Activated CD4-positive, alpha-beta T cell treated with anti-CD3 and anti-CD28 coated beads, Interleukin-2, amount 50 U/mL, for 24 hours (primary cell): ENCODE measurements at places on chromosomes 4 and X.

DNA sequence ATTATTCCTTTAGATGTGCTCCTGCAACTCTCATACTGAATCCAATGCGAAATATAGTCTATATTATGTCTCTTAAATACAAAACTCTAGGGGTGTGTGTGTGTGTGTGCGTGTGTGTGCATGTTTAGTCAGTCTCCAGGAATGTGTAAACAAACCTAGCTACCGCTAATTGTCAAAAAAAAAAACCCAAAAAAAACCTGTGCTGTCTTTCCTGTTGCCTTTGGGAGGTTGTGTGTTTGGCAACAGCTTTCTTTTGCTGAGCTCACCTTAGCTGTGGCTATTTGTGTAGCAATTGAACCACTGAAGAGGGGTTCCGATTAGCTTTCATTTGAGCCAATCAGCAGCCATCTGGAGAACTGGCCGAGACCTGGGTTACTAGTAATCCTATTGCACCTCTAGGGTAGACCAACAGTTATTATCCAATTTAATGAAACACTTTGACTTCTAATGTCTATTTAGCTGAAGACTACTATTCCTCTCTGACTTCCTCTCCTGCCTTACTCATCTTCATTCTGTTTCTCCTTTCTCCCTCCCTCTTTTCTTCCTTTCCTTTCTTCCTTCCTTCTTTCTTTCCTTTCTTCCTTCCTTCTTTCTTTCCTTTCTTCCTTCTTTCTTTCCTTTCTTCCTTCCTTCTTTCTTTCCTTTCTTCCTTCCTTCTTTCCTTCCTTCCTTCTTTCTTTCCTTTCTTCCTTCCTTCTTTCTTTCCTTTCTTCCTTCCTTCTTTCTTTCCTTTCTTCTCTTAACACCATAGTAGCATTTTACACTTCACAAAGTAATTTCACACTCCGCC is 471.1 kb downstream of the GBA3 start:
- no peak for DNase-seq

- no peak for DNase-seq
These were observed 8.0 kb downstream of the NUDT6 start for GRCh38 chr4:122914292-122914904.

GRCh38 chr4:61763682-61764081 is 563.6 kb downstream of the ADGRL3 start:
- no peak for DNase-seq

- DNase-seq: no peak
These were observed 14.7 kb upstream of the CBR4 start for GRCh38 chr4:169024762-169025161.

DNA sequence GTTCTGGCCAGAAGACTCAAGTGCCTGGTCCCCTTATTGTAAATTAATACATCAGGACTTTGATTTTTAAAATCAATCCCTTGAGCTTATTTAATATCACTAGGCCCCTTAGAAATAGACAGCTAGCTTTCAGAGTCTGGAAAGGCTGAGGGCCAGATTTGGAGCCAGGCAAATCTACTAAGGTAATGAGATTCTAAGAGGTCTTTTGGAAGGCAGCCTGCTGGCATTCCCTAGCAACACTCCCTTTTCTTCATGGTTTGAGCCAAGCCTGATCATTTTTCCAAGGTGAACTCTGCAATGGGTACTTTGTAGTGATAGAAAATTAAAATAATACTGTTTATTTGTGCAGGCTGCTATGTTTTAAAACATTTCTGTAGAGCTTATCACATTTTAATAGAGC is 378.5 kb downstream of the FAT4 start:
- no peak for DNase-seq

- no peak for DNase-seq
These were observed 18.9 kb downstream of the BBS7 start for GRCh38 chr4:121851354-121851753.

- no peak for DNase-seq
These were observed 94.0 kb upstream of the DDIT4L start for GRCh38 chr4:100284129-100284880.

GRCh38 chr4:176340871-176341685 is 21.3 kb downstream of the SPCS3 start:
- DNase-seq: no peak

GRCh38 chr4:163702736-163703135 is 208.2 kb downstream of the TMA16 start:
- no peak for DNase-seq

GRCh38 chrX:24838629-24839028 is 144.9 kb downstream of the POLA1 start:
- no peak for DNase-seq

GRCh38 chr4:121938282-121939092 is 13.4 kb downstream of the TRPC3 start:
- no peak for DNase-seq

GRCh38 chr4:11514003-11514402 is 85.3 kb upstream of the HS3ST1 start:
- DNase-seq: no peak

DNA sequence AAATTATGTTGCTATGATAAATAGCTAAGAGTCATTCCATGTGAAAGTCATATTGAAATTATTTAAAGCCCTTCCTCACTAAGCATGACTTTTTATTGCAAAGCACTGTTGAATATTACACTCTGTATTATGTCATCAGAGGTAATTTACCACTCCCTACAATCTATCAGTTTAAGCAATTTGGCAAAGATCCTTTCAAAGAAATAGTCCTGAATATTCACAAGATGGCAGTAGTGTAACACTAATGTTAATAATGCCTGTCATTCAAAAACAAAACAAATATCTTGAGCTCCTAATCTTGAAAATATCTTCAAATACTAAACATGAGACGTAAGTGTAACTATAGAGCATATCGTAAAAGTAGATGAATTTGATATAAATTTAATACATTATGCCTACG is 208.6 kb upstream of the TECRL start:
- no peak for DNase-seq

- no peak for DNase-seq
These were observed 20.4 kb upstream of the NPY2R start for GRCh38 chr4:155187989-155188388.

DNA sequence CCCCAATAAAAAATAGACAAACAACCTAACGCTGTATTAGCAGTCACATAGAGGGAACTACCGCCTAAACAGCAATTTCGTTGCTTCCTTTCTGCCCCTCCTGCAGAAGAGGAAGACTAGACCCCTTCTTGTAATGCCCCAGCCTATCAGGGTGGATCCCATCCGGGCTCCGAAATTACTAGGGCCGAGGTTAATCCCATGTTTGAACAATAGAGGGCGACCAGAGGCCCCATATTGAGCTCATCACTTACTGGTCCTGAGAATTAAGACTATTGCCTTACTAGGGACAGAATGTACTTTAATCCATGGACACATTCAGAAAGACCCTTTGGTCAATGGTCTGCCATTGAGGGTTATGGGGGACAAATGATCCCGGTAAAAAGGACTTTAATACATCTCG is 11.8 kb upstream of the ZNF630 start:
- DNase-seq: peak; percentile 24

DNA sequence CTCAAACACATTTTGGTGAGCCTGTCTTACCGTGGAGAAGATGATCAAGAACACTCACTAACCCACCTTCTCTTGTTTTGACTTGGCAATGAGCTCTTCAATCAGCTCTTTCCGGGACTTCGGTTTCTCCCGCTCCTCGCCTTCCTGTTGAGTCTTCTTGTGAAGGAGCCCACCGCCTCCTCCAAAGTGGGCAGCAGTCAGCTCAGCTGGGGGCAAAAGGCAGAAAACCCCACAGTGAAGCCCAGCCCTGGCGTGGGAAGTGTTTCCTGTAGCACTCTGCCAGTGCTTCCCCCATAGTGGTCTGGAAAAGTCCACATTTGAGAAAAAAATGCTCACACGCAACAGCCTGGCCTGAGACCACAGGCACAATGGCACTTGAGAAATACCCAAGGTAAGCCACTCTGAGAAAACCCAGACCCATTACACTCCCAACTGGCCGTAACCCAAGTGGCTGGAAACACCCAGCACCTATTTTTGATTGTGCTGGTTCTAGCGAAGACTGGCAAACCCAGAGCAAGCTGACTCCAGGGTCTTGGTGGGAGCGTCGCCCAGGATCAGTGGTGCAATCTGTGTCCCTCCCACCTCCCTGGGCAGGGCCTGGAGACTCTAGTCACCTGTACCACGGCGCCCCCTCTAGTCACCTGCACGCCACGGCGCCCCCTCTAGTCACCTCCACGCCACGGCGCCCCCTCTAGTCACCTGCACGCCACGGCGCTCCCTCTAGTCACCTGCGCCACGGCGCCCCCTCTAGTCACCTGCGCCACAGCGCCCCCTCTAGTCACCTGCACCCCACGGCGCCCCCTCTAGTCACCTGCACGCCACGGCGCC is 8.6 kb downstream of the NOP14 start:
- peak; percentile 61 for DNase-seq

- DNase-seq: no peak
These were observed 106.8 kb upstream of the MAMLD1 start for GRCh38 chrX:150256297-150256650.

DNA sequence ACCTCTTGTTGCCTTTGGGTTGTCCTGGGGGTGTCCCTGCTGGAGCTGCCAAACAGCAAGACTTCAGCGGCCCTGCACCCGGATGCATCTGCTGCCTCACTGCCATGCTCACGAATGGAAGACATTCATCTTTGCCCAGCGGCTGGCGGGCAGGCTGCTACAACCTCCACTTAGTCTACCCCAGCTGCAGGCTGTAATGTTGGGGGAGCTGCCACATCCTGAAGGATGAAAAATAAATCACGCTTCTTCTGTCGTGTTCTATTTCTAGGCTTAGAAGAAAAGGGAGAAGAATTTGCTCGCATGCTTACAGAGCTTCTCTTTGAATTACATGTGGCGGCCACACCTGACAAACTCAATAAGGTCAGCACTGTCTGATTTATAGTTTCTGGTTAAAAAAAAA is 61.4 kb downstream of the FAM114A1 start:
- no peak for DNase-seq

DNA sequence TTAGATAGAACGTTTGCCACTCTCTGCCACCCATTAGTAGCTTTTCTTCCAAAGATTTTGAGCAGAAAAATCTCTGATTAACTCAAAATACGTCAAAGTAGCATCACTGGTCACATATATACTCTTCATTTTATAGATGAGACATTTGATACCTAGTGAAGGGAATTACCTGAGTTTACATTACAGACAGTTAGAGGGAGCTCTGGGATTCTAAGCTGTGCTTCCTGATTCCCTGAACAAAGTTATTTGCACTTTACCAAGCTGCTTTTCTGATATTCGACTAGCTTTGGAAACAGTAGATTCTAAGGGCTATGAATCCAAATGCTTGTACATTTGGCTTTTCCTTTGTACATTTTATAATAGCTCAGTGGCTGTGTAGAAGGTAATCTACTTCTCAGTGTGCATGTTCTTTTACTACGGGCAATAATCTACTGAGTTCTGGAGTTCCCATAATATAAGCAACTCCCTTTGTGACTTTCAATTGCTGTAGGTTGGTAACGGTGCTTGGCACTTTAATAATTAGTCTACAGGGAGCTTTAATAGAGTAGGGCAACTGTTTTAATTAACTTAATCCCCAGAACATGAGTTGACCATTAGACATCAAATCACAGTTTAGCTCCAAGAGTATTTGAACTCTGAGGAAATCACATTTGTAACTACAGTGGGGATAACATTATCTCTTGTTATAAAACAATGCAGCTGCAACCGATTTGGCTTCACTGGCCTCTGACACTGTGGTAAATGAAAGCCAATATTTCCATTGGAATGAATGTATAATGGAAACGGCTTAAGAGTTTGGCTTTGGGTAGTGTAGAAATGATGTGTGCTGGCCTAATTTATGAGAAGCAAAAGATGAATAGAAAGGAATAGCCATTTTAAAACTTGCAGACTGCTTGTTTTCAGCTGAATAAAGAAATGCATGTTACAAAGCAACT is 1602.4 kb downstream of the STIM2 start:
- DNase-seq: no peak

DNA sequence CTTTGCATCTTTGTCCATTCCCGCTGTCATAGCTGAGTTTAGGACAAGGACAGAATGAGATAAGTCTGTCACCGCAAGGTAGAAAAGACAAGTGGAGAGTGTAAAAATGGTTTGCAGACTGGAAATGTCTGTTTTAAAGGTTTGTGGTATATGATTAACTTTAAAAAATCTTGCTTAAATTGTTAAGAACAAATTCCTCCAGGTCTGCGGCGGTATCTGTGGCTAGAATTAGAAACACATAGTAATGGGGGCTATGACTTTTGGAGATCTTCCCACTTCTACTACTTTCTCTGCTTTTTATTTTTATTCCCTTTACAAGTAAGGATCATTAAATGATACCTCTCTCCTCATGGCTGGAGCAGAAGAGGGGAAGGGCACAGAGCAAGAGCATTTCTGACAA is 92.2 kb downstream of the MID1IP1 start:
- no peak for DNase-seq

DNA sequence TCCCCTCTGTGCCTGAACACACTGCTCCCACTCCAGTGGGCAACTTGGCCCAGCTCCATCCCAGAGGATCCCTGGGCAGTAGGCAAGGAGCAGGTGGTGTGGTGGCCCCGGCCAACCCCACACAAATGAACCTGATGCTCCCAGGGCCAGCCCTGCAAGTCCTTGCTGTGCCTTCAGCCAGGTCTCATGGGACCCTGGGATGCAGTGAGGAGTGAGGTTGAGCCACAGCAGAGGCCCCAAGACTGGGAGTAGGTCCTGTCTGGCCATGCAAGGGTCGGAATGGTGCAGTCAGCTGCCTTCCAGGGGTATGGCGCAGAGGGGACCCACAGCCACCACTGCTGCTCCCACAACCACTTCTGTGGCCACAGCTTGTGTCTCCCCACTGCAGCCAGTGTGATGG is 234.5 kb upstream of the DKK2 start:
- DNase-seq: no peak

GRCh38 chr4:70183168-70183939 is 12.2 kb upstream of the ODAM start:
- DNase-seq: peak; percentile 1

DNA sequence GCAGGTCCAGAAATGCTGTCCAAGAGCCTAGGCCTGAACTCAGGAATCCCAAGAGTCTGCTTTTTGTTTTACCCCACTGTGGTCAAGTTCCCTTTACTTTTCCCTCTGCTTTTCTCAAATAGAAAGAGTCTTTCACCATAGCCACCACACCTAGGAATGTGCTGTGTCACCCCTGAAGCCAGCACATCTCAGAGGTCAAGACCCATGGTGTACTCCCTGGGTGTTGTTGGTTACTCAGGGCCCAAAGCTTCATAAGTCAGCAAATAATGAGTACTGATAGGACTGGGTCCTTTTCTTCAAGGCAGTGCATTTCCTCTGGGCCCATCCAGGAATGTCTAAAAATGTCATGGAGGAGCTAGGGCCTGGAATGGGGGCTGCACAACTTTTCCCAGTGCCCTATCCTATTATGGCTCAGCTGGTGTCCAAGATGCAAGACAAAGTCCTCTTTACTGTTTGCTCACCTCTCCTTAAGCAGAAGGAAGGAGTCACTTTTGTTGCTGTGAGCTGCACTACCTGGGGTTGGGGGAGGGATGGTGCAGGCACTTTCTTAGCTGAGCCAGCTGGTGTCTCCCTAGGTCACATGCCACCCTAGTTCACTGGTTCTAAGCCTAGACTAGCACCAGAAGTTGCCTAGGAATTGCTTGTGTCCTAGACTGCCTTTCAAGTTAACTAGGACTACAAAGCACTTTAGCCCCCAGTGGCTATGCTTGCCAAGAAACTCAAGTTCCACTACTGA is 62.4 kb upstream of the RXFP1 start:
- DNase-seq: no peak

GRCh38 chr4:13399257-13399656 is 84.9 kb downstream of the RAB28 start:
- no peak for DNase-seq

- DNase-seq: no peak
These were observed 28.6 kb upstream of the ARHGAP24 start for GRCh38 chr4:85446141-85446861.

- no peak for DNase-seq
These were observed 250.5 kb upstream of the IGFBP7 start for GRCh38 chr4:57360681-57361080.
